ENCODE measurements at places on chromosomes 3 and 15.

- no peak for DNase-seq
Observed at GRCh38 chr15:33654860-33655259, 313.4 kb upstream of the CHRM5 start.

- DNase-seq, result no peak
Observed at GRCh38 chr3:167198949-167199600, 181.0 kb downstream of the ZBBX start.

- no peak for DNase-seq
Observed at GRCh38 chr15:94131875-94132274, 99.5 kb upstream of the MCTP2 start.

GRCh38 chr3:50430950-50431435 lies 71.7 kb upstream of the TMEM115 start:
- DNase-seq, result no peak

GRCh38 chr15:34284937-34285336 lies 52.6 kb downstream of the SLC12A6 start:
- DNase-seq, result no peak

DNA sequence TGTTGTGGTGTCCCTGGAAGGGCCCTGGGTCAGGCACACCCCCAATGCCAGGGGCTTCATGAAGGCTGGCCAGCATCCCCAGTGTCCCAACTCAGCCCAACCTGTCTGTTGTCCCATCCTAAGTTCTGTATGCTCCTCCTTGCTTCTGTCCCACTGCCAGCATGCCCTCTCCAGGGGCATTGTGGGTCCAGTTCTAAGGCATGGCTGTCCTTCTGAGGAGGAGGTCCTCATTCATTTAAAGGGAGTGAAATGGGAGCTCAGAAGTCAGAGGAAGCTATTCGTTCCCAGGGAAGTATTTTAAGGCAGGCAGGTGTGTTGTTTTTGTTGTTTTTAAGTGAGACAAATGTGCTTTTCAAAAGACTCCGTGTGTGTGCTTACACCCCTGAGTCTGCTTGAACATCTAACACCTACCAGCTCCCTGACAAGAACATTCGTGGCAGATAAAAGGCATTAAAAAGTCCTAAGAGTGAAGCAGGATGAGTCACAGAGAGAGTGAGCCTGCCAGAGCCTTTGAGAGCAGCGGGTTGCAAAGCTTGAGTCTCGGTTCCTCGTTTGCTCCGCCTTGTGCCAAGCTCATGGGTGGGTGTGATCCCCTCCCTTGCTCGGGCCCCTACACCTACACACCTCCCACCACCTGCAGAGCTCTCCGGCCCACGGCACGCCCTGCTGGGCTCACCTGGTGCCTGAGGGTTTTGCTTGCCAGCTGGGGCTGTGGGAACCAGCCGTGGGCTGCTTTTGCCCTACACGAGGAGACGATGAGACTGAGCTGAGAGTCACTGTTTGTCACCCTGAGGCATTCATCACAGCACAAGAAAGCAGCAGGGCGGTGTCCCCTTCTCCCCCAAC lies 183.4 kb upstream of the TOPAZ1 start:
- DNase-seq, result no peak

- no peak for DNase-seq
Observed at GRCh38 chr3:173886-174285, 22.7 kb upstream of the CHL1 start.

GRCh38 chr3:160478338-160478737 lies 28.8 kb upstream of the TRIM59 start:
- DNase-seq, result no peak

DNA sequence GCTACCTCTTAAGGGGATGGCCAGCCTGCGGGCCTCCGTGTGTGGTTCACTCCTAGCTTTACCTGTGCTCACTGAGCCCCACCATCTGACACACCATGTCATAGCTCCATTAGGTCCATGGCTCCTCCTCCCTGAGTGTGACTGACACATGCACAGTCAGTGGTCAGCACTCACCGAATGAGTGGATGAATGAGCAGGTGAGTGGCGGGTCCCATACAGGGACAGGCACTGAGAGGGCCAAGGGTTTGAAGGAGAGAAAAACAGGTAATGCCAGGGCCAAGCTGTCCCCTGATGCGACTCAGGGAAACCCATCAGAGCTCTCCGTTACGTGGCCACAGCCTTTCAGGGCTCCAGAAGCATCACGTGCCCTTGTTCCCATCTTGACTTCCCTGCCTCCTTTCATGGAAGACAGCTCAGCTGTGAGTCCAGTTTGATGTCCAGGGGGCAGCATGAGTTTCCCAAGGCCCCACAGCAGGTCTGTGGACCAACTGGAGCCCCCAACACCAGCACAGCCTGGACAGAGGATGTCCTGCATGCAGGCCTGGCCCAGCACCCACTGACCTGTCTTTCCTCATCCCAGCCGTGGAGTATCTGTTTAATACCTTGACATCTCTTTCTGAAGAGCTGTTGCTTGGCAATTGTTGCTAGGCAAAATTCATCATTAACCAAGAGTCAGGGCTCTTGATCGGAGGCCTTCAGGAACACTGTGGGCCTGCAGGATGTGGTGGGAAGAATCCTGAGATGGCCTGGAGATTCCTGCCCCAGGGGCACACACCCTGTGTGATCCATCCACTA lies 84.4 kb downstream of the PLXNA1 start:
- DNase-seq, result no peak

DNA sequence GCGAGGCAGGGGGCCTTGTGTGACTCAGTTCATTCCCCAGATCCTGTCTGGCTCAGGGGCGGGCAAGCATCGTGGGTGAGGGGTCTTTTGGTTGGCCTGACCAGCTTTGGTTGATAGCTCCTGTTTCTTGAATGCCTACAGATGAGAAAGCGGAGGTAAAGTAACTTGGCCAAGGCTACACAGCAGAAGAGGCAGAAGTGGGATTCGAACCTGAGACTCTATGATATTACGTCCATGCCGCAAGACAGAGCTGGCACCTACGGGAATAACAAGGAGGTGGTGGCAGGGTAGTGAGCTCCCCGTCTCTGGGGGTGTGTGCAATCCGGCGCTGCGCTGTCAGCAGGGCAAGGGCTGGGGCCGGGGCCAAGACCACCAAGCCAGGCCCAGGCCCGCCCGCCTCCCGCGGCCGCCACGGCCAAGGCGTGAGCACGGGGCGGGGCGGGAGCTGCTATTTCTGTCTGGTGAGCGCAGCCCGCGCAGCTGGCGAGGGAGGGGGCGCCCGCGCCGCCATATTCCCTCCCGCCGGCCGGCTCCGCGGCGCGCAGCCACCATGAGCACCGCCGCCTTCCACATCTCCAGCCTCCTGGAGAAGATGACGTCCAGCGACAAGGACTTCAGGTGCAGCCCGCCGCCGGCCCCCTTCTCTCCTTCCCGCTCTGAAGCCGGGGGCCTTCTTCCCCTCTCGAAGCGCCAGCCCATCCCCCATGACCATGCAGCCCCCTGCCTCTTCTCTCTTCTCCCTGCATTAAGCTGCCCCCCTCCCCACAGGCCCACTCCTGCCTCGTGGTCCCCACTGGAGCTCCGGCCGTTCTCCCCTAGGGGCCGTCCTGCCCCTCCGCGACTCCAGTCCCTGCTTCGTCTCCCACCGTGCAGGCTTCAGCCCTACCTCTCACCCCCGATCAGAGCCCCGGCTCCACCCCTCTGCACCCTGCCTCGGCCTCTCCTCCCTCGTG lies at the start of gene CAND2:
Gene CAND2 (plus strand): TSS at position 510 of the 953 bp plus-strand sequence. CDS start 41 bp downstream, at position 551.
- DNase-seq, result peak; percentile 72

- DNase-seq, result no peak
Observed at GRCh38 chr15:92524874-92525565, 130.6 kb downstream of the FAM174B start.

DNA sequence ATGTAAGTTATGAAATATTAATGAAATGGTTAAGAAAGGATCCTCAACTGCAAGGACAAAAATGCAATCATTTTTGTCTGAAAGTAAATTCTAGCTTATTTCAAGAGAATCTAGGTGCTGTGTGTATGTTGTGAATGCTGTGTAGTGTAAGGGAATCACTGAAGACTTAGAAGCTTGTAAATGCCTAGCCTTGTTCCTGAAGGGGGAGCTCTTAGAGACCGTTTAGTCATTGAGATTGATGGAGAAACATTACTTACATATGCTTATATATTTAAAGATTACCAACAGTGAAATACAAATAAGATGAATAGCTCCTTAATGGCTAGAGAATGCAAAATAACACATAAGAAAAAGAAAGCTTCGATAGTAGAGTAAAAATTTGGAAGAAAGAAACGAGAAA lies 67.9 kb downstream of the CNTN4 start:
- DNase-seq, result peak; percentile 37

GRCh38 chr3:197174927-197175326 lies 123.5 kb downstream of the DLG1 start:
- no peak for DNase-seq

DNA sequence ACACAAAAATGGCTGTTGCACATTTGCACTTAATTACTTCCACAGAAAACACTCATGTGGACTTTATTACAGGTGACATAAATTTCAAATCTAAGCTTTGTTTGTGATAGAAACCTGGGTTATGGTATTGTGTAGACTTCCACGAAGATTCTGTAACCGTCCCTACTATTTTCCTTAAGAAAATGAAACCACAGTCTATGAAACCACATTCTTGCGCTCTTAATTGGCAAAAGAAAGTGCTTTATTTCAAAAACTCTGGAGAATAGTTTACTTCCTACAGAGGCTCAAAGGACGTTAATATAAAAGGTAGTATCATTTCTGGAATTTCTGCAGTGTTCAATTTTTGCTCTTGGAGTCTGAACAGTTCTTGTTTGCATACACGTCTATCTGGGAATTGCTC lies 123.4 kb downstream of the TIGIT start:
- DNase-seq, result no peak

- DNase-seq, result no peak
Observed at GRCh38 chr3:171494457-171495109, 34.4 kb upstream of the TNIK start.

DNA sequence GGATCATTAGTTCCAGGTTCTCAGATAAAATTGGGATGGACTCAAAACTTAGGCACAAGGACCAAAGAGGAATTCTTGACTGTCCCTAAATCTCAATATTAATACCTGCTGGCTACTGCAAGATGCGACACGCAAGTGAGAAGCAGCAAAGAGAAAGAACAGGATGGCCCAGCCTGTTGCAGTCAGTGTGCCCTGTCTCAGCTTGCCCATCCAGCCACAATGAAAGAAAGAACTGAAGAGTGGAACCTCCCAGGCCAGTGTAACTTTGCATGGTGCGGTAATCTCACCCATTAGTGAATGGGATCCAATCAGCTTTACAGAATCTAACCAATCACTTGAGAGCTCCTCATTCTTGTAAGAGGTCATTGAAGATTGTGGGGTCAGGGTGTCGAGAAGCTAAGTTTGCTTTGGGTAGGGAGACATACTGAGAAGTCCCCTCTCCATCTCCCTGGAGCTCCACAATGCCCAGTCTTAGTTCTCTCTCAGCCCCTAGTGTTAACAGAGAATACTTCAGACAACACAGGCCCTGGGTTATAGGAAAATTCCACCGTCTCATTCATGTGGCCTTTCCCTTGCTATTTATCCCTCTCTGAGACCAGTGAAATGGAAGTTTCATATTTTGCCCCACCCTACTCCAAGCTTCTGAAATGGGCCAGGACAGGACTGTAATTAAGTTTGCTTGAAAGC lies 3.2 kb upstream of the SLC9A9 start:
- DNase-seq, result no peak

GRCh38 chr3:182971637-182972036 lies 8.7 kb downstream of the DCUN1D1 start:
- no peak for DNase-seq

DNA sequence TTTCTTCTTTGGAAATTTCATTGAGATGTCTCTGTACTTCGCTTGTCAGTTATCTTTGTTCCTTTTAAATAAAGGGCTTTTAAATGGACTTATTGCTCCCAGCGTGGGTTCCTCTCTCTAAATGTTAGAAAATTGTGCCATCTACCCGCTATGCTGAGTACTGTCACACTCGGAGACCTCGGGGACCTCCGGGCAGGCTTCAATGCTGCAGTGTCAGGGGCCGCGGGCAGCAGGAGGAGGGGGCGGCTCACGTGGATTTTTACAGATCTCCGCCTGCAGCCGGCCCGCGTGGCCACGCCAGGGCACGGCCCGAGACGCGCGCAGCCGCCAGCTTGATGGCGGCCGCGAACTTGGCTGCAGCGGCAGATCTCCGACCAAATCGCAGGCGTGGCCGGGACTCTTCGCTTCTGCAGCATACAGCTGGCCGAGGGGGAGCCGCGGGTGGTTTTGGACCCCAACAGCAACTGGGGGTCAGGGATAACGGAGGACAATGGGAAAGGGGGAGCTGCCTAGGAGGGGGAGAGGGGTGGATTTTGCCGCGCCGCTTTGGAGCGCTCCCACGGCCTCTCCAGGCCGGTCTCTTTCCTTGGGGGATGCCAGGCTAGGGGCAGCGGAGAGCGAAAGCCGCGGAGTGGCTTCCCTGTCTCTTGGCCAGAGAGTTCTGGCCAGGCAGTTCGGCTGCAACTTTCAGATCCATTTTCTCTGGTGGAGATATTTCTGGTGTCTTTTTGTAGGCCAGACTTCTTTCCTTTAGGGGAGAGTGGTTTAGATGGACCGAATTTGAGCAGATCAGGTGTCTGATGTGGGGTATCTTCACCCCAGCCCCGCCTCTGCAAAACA lies 15.3 kb downstream of the NR2F2 start:
- DNase-seq, result peak; percentile 73

DNA sequence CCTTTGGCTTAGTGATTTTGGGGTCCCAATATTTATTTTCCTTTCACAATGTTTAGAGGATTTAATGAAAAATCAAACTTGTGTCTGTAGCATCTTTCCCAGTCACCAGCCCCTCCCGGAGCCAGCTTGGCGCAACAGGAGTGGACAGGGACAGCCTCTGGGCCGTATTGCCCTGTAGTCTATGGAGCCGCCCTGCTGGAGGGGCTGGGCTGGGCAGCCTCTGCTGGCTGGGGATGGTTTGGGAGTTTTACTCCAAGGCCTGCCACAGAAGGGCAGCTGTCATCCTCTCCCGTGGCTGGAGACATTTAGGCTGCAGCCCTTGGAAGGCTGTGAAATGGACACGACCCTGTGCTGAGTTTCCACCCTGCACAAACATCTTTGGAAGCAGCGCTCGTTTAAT lies 89.4 kb upstream of the RGMA start:
- DNase-seq, result no peak

- no peak for DNase-seq
Observed at GRCh38 chr3:190458040-190458439, 8.3 kb upstream of the TMEM207 start.

DNA sequence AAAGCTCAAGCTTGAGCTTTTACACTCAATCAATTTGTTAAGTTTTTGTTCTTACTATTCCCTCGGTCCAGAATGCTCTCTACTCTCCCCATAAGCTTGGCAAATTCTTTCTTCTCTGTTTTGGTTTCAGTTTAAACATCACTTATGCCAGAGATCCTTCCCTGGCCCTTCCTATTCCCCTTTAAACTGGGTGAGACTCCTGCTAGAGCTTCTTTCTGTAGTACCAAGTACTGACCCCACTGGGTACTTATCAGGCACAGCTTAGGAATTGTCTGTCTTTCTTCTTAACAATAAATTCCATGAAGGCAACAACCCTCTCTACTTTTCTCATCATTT lies 76.7 kb upstream of the PHLDB2 start:
- no peak for DNase-seq

DNA sequence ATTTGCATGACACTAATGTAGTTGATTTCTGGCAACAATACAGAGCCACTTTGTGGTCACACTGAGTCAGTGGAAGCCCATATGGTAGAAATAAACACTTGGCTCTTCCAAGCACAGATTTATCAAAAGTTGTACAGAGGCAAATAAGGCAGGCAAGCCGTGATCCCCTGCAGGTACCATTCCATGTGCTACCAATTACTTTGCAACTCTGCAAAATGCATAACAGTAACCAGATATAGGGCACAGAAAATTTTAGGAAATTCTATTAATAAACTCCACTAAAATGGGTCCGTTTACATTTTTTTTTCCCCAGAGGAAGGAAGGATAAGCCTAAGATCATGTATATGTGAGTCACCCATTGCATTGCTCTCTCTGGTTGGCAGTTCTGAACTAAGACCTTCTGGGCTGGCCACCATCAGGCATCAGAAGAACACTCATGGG lies 103.1 kb upstream of the PTX3 start:
- DNase-seq, result no peak
